ENCODE measurements at places on chromosomes 16 and 17.

GRCh38 chr16:21698169-21699032 lies 34.6 kb downstream of the OTOA start:
- DNase-seq = no peak

DNA sequence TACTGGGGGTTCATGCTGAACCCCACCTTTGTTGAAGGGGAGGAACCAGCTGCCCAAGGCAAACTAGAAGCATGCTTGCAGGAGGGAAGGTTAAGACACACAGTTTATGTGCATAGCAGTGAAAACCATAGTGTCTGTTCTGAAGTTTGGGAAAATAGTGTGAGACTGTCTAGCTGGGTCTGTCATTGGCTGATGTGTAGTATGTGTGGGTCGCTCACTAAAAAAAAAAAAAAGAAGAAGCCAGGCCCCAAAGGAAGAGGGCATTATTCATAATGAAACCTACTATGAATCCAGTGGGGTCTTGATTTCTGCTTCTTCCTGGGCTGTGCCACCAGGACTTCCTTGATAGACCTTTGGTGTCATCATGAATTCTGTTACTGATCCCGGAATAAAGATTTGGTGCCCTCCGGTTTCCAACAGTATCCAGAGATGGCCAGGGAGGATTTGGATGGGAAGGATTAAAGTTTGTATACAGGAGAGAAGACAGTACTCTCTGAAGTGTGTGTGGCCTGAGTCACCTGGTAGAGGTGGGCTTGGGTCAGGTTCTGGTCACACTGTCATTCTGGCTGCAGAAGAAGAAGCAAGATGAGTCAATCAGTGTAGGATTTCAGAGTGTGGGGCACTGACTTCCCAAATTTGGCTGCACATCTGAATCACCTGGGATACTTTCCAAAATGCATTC lies 220.3 kb downstream of the PRKCA start:
- DNase-seq = no peak

DNA sequence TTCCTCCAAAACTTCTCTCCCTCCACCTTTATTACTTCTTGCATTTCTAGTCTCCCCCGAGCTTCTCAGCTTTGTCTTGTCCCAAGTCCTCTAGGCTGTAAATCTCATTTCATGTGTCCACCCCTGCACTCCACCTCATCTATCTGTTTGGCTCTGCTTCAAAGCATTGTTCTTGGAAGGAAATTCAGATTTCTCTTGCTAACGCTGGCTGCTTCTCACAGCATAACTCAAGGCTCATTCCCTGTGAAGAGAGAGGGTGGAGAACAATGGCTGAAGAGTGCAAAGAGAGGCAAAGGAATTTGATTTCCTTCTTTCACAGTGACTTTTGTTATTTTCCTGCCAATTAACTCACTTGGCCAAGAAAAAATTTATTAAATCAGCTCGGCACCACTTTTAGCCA lies 476.5 kb downstream of the TMEM114 start:
- DNase-seq = no peak

DNA sequence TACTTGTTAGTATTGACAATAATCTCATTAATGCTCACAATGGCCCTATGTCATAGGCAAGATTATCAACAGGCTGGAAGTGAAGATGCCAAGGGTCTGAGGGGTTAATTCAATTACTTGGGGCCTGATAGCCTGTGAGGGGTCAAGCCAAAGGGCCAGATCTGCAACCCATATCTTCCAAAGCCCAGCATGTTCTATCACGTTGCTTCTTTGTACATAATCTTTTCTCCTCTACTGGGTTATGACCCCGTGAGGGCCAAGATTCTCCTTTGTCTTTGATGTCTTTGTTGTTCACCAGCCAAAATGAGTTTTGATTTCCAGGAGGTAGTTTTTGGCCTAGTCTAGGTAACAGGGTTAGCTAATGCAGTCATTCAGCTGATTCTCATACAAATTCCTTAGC lies 347.2 kb downstream of the UTP18 start:
- DNase-seq = no peak

- no peak for DNase-seq
Observed at GRCh38 chr16:50279504-50279865, 13.1 kb downstream of the ADCY7 start.

DNA sequence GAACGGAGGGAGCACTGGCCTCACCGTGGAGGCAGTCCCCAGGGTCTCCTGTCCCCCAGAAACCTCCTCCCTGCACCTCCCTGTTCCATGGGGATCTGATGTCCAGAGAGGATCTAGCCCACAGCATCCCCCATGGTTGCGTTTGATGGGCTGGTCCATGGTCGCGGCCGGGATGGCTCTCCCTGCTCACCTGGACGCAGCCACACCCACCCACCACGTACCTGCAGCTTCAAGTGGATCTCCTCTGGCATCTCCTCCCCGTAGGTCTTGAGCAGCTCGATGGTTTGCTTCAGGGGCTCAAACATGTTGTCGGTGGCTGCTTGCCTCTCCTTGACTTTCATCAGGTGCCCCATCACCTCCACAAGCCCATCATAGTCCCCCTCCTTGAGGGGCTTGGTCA lies 47.9 kb downstream of the DNAH17 start:
- no peak for DNase-seq

DNA sequence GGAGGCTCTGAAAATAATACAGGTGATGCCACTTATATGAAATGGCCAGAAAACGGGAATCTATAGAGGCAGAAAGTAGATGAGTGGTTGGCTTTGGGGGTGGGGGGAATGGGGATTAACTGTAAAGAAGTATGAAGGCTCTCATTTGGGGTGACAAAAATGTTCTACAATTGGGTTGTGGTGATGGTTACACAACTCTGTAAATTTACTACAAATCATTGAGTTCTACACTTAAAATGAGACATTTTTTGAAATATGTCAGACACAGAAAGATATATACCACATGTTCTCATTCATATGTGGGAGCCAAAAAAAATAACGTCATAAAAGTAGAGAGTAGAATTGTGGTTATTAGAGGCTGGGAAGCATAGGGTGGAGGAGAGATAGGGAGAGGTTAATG lies 25.7 kb downstream of the ARHGAP17 start:
- no peak for DNase-seq

DNA sequence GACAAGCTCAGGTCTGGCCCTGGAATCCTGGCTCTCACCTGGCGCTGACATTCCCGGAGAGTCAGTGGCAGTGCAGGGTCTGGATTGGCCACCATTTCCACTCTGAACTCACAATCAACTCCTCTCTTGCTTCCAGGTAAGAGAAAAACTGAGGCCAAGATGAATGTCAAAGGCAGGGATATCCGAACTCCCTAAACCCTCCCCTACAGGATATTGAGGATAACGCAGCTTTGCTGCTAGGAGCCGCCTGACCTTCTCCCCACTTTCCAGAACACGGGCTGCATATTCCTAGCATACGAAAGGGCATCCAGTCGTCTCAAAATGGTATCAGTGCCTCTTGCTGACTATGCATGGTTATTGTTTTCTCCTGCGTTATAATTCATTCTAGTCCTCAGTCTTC lies 473.4 kb downstream of the SOX9 start:
- DNase-seq = no peak

DNA sequence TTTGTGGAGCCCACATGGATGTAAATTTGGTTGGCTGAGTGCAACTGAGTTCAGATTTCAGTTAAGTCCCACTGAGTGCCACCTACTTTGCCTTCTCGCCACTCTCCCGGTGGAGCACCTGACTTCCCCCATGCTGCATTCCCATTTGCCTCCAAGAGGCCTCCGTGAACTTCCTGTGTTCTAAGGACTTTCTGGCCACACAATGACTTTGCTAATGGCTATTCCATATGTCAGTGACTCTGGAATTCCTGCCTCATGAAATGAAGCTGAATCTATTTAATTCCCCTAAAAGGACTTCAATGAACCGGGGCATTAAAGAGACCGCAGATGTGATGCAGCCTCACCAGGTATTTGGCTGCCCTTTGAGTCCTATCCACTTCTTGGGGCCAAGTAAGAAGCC lies 29.9 kb downstream of the ABCC12 start:
- DNase-seq = no peak

Measured in brain pericyte (primary cell).